ENCODE measurements at places on chromosomes 3 and 15. TPM values are rescaled to one million over a fixed set of nuclear protein-coding genes. Genes with fewer than 3 reads are reported as not detected.

- no peaks in the 10 kb centered on the region for H3K27me3 ChIP-seq
- H3K4me1 ChIP-seq = no peaks in the 10 kb centered on the region
- no peak overlapping the region for H3K27ac ChIP-seq
- DNase-seq = no peak
- no peaks in the 10 kb centered on the region for H3K36me3 ChIP-seq
Observed at GRCh38 chr3:196214783-196215441, 1.4 kb upstream of the SLC51A start.

GRCh38 chr15:52186651-52187486 is 4.3 kb downstream of the GNB5 start:
- H3K4me3 ChIP-seq = no peak overlapping the region
- H3K27ac ChIP-seq = no peak overlapping the region
- no peaks in the 10 kb centered on the region for H3K4me1 ChIP-seq
- no peaks in the 10 kb centered on the region for H3K27me3 ChIP-seq
- DNase-seq = no peak

DNA sequence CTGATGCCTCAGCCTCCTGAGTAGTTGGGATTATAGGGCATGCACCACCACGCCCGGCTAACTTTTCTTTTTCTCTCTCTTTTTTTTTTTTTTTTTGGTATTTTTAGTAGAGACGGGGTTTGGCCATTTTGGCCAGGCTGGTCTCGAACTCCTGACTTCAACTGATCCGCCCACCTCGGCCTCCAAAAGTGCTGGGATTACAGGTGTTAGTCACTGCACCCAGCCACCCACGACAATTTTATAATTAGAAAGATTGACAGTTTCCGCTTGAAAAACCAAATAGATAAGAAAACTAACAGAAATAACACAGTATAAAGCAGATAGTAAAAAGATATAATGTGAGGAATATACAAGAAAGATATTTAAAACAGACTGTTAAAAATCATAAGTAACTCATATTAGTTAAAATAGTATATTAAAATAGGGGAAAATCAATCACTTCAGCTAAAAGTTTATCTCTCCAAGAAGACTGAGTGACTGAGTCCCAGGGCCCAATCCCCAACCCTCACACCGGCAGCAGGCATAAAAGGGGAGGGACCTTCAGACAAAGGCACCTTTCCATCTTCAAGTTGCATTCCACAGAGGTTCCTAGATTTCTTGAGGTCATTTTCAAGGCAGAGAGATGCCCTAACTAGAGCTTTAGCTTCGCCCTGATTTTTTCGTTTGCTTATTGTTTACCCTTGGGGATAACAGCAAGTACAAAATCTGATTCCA is 1.4 kb upstream of the WHAMM start:
- no peaks in the 10 kb centered on the region for H3K36me3 ChIP-seq
- no peak for DNase-seq
- H3K4me1 ChIP-seq = peaks cover 7% of the 10 kb centered on the region
- no peaks in the 10 kb centered on the region for H3K27me3 ChIP-seq
- H3K27ac ChIP-seq = no peak overlapping the region

DNA sequence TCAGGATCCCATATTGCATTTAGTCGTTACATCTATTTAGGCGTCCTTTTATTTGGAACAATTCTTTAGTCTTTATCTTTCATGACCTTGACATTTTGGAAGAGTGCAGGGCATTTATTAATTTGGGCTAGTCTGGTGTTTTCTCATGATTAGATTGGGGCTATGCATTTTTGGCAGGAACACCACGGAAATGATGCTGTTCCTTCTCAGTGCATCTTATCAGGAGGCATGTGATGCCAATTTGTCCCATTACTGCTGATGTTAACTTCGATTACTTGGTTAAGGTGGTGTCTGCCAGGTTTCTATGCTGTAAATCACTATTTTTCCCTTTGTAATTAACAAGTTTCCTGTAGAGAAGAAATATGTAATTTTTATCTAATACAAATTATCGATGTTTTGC is 18.1 kb upstream of the VWA5B2 start:
- no peak overlapping the region for H3K27ac ChIP-seq
- no peaks in the 10 kb centered on the region for H3K36me3 ChIP-seq

- H3K27ac ChIP-seq = no peak overlapping the region
- no peaks in the 10 kb centered on the region for H3K27me3 ChIP-seq
- no peak overlapping the region for H3K4me3 ChIP-seq
- no peak for DNase-seq
Observed at GRCh38 chr3:189512821-189513220, 118.4 kb upstream of the TP63 start.

- H3K27me3 ChIP-seq = no peaks in the 10 kb centered on the region
- H3K4me1 ChIP-seq = peaks cover 8% of the 10 kb centered on the region
- no peaks in the 10 kb centered on the region for H3K36me3 ChIP-seq
- DNase-seq = no peak
- H3K4me3 ChIP-seq = no peak overlapping the region
- H3K27ac ChIP-seq = peak overlapping the region; percentile 78
Observed at GRCh38 chr15:66908744-66909095, 156.7 kb upstream of the SMAD3 start.

DNA sequence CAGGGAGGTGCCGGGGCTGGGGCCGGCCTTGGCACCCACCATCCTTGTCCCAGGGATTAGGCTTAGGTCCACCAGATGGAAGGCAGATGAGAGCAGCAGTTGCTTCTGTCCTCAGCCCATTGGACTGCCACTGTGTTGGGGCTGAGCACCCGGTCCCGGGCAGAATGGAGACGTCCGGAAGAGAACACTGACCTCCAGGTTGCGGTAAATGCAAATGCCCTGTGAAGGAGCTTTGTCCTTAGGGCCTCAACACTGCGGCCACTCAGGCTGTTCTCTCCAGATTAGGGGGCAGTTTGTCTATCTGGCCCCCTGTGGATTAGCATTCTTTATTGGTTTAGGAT is at the start of gene SERINC4:
TSS of gene SERINC4 (minus strand) at position 276 of the 341 bp plus-strand sequence. CDS start at position 42, 234 bp downstream.
- DNase-seq = no peak
- no peaks in the 10 kb centered on the region for H3K27me3 ChIP-seq
- H3K36me3 ChIP-seq = peaks cover 27% of the 10 kb centered on the region
- H3K4me3 ChIP-seq = peak within 1 kb of the TSS; percentile 96

DNA sequence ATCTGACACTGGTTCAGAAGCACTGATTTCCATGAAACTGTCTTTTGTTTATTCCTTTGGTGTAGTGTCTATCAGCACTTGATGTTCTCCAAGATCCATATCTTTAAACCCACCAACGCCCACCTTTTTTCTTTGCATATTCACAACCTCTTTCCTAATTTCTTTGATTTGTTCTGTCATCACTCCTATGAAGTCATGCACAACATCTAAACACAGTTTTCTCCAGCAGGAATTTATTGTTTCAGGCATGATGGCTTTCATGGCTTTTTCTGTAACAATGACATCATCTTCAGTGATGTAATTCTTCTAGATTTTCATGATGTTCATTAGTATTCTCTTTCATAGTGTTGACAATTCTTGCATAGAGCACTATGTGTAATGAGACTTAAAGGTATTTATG is 219.6 kb upstream of the POU1F1 start:
- H3K4me3 ChIP-seq = no peak overlapping the region
- no peaks in the 10 kb centered on the region for H3K4me1 ChIP-seq
- H3K27ac ChIP-seq = no peak overlapping the region
- H3K27me3 ChIP-seq = no peaks in the 10 kb centered on the region

DNA sequence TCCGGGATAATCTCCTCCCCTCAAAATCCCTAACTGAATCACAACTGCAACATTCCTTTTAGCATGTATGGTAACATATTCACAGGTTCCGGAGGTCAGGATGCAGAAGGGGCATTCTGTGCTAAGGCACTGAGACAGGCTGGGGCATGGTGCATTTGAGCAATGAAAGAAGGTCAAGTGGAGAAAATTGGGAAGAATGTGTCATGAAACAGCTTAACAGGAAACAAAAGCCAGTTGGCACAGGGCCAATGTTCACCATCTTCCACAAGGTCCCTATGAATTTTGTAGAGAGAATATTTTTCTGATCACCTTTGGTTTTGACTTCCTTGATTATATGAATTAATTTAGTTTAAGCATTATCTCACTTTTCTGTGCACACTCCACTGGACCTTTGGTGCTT is 587.7 kb upstream of the NR2F2 start:
- H3K27ac ChIP-seq = no peak overlapping the region
- no peak overlapping the region for H3K4me3 ChIP-seq
- H3K36me3 ChIP-seq = no peaks in the 10 kb centered on the region

Gene OR5K4
- not detected for total RNA-seq

Gene DNAH12
- total RNA-seq = not detected

Gene ERC2
- 0.11 TPM for total RNA-seq

Gene GPR62
- not detected for total RNA-seq

Gene CAPN7
- total RNA-seq = 38.6 TPM

Data from ascending aorta (tissue), 2 donors.